KBM-7 (cell line): ENCODE measurements at places on chromosomes 5 and 9.

DNA sequence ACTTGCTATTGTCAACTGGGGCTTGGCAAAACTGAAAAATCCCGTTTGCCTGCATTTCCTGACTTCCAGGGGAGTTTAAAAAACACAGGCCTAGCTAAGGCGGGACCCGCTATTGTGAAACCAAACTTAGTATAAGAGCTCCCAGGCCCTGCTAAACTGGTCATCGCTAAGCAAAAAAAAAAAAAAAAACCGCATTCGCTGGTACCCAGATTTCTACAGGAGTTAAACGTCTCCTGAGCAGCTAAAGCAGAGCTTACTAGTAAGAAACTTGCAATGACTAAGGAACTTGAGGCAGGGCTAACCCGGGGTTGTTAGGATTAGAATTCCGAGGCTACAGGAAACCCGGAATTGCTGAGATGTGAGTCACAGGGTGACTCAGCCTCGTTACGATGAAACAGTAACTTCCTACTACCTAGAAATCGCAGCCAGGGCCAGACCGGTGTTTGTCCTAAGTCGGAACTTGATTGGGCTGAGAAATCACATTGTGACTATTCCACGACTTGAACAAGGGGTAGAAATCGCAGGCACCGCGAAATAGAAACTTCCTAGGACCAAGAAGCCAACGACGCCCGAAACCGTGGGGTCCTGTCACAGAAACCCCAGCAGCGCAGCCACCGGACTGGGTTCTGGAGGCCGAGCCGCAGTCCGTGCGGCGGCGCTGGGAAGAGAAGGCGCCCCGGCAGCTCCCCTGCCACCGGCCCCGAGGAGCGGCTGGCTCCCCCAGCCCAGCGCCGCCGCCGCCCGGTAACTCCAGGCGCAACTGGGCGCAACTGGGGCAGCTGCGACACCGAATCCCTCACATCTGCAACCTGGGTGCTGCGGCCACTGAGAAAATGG lies 89.4 kb downstream of the ANXA2R start:
- peak; percentile 90 for DNase-seq

- DNase-seq, result no peak
Measured at GRCh38 chr5:64206653-64207052, 41.0 kb downstream of the RNF180 start.

- no peak for DNase-seq
Measured at GRCh38 chr9:27088981-27089380, 20.0 kb upstream of the TEK start.

GRCh38 chr9:68651280-68651893 lies 53.7 kb upstream of the PIP5K1B start:
- DNase-seq, result no peak

GRCh38 chr5:39093352-39093751 lies 19.2 kb upstream of the RICTOR start:
- DNase-seq, result no peak

DNA sequence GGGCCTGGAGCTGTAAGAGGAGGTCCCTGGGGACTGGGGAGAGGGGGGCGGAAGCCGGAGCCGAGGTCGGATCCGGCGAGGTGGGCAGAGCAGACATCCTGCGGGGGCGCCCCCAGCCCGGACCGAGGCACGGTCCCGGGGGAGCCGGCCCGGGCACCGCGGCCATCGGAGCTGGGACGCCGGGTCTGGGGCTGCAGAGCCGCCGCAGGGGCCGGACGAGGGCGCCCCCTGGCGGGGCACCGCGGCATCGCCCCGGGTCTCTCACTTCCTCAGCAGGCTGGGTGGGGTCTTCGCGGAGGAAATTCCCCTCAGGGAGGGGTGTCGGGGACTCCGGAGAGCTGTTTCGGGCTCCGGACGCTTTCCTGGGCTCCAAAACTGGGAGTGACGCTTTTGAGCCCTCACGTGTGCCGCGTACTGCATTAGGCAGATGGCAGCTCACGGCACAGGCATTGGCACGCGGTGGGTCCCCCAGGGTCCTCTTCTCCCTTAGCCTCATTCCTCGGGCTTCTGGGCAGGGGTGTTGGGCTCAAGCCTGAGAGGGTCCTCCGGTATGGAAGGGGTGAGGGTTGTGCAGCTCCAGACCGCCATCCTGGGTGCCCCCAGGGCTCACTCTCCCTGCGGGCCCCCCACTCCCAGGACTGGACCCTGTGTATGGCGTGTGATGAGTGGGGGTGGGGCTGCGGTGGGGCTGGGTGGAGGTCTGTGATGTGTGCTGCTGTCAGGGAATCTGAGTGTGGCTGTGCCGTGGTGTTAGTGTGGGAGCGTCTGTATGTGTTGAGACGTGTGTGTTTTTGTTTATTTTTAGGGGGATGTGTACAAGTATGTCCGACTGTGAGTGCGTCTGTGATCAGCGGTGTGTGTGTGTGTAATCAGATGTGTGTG lies 29.6 kb downstream of the LHX2 start:
- DNase-seq, result peak; percentile 64

GRCh38 chr5:16854351-16854750 lies 81.7 kb downstream of the MYO10 start:
- no peak for DNase-seq

DNA sequence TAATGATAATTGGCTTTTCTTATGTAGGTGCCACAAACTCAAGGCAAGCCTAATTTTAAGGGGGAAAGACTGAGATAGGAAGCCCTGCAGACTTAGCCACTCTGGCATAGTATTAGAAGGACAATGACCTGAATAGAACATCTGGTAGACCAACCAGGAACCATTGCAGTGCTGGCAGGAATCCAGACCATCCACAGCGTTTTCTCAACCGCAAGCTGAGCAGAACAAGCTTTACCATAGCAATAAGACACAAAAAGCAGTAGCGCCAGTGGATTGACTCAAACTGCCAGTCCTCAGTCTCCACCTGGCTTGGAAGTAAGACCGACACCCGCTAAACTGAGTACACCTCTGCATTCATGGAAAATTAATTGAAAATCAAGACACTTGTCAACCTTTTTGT lies 141.3 kb upstream of the LPAR1 start:
- peak; percentile 39 for DNase-seq
